ENCODE measurements at places on chromosomes 6 and 20.
A peak's percentile ranks its signal among the peaks of the same experiment; 100 is the strongest.

GRCh38 chr6:2725999-2726567 lies 24.6 kb downstream of the MYLK4 start:
- DNase-seq, result no peak

DNA sequence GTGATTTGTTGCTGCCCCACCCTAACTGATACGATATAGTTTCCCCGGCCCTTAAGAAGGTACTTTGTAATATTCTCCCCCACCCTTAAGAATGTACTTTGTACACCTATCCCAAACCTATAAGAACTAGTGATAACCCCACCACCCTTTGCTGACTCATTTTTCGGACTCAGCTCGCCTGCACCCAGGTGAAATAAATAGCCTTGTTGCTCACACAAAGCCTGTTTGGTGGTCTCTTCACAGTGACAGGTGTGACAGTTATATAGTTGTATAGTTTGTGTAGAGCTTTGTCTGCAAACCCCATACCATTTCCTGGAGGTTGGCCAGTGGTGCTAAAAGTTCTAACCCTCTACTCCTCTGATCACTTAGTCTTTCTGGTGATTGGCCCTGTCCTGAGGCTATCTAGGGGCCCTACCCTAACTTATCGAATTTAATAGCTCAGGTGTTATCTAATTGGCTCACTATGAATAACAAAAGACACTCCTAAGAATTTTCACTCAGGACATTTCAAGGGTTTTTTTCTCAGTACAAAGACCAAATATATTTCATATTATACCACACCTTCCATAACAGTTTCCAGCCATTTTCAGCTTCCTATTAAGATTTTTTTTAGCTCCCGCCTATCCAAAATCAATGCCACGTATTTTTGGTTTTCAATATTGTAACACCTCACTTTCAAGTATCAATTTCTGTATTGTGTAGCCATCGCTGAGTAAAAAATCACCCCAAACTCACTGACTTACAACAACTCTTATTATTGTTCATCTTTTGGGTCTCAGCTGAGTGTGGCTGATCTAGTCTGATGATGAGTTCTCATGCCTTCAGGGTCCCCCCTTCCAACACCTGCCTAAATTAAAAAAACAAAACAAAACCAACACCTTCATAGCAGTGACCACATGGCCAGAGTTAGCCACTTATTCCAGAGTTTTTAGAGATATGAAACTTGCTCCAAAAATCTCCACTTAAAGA lies 9.8 kb upstream of the BTN1A1 start:
- no peak for DNase-seq

GRCh38 chr6:155528982-155529453 lies 73.4 kb upstream of the NOX3 start:
- no peak for DNase-seq

GRCh38 chr6:94127716-94128115 lies 708.4 kb upstream of the EPHA7 start:
- DNase-seq, result no peak

GRCh38 chr6:978937-979685 lies 286.2 kb upstream of the EXOC2 start:
- DNase-seq, result no peak

DNA sequence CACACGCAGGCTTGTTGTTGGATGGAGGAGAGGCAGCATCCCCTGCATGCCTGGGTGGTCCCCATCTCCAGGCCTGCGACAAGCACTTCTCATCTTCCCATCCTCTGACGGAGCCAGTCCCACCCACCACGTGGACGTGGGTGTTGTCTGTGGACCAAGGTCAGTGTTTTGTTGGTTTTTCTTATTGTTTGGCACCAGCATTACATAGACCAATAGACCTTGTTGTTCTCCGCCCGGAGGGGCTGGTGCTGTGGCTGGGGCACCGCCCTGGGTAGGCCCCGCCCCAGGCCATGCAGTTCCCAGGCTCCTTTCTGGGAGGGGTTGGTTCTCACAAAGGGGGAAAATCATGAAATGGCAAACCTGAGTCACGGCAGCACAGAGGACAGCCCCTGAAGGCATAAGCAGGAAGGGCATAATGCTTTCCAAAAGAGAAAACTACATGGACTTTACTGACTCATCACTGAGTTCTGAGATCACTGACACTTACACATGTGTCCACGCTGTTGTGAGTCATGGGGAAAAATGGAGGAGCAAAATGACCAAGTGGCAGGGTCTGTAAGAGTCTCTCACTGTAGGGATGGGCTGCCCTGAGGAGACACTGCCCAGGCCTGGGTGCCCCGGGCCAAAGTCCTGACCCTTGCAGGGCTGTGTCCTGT lies 90.8 kb downstream of the THBS2 start:
- DNase-seq, result no peak

DNA sequence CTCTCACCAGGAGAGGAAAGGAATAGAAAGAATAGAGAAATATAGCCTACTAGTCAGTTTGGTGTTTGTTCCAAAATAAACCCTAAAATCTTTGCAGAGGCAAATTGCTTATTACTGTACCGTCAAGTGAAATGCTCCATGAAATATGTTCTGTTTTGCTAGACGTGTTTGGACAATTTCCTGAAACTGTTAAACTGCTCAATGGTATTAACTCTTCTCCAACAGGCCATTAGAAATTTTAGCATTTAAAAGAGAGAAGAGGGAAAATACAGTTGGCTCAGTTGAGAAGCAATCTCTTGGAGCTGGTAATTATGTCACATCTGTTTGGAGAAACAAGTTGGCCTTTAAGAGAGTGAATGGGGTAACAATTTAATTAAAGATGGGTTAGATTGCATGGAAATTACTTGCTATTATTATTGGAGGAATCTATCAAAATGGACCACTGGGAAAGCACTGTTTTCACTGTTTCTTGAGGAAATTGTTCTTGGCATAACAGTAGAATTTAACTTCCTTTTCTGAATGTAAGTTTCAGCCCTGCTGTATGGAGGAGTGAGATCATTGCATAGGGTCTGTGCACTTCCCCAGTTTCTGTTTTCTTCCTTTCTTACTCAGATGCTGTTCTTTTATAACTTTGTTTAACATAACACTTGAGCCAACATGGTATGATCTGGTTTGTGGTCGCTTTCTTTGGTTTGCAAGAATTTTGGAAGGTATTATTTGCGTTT lies 373.6 kb downstream of the PLCB1 start:
- no peak for DNase-seq

GRCh38 chr6:53461696-53462095 lies 83.2 kb downstream of the GCLC start:
- no peak for DNase-seq

GRCh38 chr6:116047173-116047933 lies 13.3 kb downstream of the FRK start:
- no peak for DNase-seq

DNA sequence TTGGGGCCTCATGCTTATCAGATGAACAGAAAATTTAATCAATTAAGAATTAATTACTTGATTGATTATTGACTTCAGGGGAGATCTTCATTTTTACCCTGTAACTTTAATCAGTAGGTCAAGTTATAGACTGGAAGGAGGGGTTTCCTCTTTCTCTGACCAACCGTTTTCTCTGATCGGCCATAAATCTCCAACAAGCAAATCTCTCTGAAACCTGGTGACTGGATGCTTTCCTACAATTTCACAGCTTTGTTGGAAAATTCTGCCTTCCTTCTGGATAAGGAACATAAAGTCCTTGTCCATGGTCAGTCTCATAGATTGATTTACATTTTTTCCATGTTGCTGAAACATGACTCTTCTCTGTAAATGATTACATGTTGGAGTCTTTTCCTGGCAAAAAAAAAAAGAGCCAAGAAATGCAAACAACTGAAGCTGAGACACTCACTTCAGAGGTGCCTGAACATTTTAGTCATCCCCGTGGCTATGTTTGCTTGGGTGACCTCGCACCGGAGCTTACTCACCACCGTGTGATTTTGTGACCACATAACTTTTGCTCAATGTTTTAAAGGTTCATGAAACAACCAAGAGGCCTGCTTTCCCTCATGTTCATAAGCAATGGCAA lies 31.0 kb downstream of the IRF4 start:
- no peak for DNase-seq

DNA sequence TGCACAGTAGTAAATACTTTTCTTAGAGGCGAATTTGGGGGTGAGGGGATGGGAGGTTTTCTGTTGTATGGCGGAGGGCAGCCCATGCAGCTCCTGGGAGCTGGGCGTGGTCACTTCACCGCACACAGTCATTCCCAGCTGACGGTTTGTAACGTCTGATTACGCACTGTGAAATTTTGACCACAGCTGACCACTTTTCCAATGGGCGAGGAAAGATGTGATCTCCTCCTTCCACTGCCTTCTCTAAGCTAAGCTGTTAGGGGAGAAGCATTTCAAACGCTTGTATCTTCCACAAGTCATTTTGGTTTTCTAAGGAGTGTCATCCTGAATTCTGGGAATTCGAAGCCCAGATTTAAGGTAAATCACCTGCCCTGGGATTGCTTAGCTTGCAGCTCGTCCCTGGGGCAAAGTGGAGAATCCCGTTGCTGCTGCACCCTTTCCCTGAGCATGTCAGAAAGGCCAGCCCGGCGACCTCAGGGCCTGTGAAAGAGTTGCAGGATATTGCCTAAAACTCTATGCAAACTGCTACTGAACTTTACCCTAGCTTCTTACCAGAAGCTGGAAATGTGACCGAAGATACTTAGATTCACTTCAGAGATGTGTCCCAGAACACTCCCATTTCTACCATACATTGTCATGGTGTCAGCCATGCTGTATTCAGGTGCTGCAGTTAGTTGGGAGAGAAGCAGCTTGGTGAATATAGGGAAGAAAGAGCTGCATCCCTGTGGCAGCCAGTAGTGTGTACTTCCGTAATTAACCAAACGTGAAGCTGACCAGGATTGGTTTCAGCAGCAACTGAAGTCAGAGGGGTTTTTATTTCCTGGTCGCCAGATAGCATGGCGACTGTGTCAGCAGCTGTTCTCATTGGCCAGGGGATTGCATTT lies 58.9 kb downstream of the RREB1 start:
- DNase-seq, result no peak

DNA sequence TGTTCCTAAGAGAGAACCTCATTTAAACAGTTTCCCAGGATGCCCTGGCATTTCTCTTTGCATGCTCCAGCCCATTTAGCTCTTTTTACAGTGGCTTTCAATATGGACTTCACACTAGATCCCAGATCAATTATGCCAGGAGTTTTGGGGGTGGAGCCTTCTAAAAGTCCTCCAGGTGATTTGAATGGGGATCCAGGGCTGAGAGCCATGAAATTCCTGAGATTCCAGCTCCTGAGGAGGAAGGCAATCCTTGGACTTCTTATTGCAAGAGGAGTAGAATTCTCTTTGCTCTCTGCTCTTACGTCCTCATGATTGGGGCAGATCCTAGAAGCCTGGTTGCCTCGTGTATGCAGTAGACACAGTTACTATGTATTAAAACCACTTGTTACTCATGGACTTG lies 184.2 kb downstream of the DHX35 start:
- no peak for DNase-seq

DNA sequence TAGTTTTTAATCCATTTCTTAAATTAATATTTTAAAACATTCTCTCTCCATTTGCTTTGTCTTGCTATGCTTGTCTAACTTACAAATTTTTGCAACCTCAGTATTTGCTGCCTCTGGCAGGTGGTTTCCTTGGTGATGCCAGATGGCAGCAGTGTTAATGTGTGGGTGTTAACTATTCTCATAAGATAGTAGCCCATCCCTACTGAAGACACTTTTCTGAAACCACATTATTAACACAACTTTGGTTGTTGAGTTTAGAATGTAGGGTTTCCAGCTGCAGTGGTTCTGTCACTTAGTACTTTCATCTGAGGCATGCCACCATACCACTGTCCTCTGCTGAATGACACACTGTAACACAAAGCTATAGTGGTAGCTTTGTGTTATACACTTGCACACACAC lies 75.1 kb downstream of the MYO6 start:
- DNase-seq, result no peak

DNA sequence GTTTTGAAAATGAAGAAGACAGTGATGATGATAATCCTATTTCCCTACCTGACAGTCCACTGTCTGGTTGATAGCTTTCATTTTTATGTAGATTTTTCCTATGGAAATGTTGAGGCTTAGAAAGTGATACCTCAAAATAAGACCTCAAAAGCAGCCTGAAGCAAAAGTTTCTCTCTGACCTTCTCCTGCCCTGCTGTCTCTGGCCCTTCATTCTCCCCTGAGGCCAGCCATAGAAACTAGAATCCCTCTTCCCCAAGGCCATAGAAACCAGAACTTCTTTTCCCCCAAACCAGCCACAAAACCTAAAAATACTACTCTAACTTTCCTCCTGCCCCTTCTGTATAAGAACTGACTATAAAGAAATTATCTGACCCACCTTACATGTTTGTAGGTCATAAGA lies 52.6 kb upstream of the GCM1 start:
- DNase-seq, result no peak

GRCh38 chr6:47197682-47198640 lies 111.7 kb downstream of the TNFRSF21 start:
- DNase-seq, result no peak

- DNase-seq, result no peak
Observed at GRCh38 chr6:130035211-130035610, 16.8 kb downstream of the L3MBTL3 start.

DNA sequence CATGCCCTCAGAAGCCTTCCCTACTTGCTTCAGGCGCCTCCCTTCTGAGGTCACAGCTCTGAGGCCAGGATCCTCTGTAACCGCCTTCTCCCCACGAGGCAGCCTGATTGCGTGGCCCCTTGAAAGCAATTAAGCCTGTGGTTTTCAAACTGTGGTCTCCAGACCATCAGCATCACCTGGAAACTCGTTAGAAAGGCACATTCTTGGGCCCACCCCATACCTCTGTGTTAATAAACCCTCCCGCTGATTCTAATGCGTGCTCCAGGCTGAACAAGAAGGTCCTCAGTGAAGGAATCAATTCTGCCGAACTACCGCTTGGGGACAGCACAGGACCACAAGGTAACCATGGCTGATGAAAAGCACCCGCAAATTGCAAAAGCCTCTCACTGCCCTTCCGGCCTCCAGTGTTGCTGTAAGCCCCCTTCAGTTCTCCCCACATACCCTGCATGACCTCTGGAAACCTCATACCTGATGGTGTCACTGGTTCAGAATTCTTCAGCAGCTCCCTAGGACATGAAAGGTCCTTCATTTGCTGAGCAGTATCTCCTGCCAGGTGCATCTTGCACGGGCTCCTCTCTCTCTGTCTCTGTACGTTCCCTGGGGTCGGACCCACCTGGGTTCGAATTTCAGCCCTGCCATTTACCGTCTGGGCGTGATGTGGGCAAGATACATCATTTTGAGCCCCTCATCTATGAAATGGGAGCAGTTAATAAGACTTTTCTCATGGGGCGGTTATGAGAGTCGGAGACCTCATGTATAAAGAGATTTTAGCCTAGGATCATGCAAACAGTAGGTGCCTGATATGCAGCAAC lies 93.3 kb upstream of the RNF24 start:
- peak; percentile 37 for DNase-seq
